HS-27A (cell line): ENCODE measurements at places on chromosomes 7 and 10.

DNA sequence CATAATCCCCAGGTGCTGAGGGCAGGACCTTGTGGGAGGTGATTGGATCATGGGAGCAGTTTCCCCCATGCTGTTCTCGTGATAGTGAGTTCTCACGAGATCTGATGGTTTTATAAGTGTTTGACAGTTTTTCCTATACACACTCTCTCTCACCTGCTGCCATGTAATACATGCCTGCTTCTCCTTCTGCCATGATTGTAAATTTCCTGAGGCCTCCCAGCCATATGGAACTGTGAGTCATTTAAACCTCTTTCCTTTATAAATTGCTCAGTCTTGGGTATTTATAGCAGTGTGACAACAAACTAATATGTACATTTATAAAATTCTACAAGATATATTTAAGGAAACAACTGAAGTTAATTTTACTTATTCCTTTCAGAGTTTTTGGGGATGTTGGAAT, 170.8 kb upstream of the BET1 start:
- no peak for DNase-seq

DNA sequence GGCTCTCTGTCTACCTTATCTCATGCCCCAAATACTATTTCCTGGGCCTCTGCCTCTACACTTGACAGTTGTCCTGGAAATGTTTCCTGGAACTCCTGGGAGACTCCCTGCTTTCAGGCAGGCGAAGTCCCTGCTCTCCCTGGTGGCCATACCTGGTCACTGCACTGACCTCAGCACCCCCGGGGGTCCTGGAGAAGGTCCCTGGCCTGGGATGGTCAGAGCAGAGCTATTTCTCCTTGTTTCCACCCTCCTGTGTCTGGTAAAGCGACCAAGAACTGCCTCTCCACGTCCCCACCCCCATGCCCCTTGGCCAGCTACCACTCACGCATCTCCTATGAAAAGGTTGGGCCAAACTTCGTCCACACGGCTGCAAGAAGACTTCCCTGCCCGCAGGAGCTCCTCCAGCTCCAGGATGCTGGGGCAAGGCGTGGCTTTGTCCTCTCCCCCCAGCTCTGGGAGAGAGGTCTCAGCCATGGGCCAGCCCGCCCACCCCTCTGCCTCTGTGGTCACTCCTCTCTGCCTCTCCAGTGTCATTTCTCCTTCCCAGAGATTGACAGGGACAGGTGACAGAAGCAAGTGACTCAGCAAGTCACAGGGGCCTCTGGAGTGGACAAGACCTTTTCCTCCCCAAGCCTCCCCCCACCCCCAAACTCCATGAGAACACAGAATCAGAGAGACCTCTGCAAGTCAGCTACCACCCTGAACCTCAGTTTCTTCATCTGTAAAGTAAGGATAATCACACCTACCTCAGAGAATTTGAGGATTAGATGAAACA, 2.6 kb upstream of the SAMD8 start:
- no peak for DNase-seq

DNA sequence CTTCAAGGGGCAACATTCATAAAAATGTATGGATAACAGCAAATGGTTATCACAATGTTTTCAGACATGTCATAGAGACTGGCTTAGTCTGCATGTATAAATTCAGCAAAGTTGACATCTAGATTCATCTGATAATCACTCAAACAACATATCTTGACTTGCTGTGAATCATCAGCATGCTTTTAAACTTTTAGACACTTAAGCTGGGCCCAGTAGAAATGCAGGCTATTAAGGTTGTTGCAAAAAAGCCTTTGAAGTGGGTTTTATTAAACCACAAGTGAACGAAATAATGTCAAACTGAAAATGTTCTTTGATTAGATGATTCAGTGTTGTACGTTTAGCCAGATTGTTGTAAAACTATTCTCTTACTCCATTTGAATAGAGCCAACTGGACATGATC, 759.6 kb downstream of the NXPH1 start:
- no peak for DNase-seq

GRCh38 chr10:43673471-43673870, 24.8 kb upstream of the ZNF32 start:
- DNase-seq, result no peak

DNA sequence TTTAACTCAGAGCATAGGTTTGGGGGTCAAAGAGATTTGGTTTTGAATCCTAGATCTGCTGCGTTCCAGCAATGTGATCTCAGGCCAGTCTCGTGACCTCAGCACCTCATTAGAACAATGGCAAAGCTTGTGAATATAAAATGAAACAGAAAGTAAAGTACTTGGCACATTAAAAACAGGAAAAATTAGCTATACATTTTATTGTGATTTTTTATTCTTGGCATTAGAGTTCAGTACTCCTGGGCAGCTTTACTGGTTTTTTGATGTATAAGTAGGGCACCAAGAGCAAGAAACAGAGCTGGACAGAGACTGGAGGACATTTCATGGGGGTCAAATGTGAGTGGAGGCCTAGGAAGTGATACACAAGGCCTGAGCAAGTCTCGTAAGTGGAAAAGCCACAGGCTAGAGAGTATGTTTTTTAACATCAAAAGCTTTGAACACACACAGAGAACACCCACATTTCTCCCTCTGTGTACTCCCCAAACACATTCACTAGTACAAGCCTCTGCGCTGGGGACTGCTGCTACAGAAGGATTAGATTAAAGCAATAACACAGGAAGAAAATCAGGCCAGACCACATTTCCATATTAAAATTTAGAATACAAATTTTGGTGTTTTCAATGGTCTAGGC, 157.2 kb upstream of the SLC25A13 start:
- no peak for DNase-seq

GRCh38 chr10:33547976-33548375, 213.5 kb upstream of the NRP1 start:
- no peak for DNase-seq

GRCh38 chr10:123402656-123403055, 248.5 kb downstream of the BUB3 start:
- no peak for DNase-seq

DNA sequence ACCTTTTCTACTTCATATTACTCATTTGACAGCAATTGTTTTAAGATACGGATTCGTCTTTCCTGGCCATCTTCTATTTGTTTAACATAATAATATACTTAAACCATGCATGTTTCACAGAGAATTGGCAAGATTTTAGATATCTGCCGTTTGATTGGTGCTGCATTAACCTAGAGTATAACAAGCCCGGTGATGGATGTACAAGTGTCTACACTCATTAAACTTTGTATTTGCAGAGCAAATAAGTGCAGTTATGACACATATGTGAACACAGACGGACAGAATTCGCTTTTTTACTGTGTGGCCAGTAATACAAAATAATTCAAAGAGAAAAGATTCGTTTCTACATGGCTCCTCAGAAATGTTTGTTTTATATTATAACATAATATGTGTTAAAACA, 116.1 kb downstream of the ARL4A start:
- no peak for DNase-seq

DNA sequence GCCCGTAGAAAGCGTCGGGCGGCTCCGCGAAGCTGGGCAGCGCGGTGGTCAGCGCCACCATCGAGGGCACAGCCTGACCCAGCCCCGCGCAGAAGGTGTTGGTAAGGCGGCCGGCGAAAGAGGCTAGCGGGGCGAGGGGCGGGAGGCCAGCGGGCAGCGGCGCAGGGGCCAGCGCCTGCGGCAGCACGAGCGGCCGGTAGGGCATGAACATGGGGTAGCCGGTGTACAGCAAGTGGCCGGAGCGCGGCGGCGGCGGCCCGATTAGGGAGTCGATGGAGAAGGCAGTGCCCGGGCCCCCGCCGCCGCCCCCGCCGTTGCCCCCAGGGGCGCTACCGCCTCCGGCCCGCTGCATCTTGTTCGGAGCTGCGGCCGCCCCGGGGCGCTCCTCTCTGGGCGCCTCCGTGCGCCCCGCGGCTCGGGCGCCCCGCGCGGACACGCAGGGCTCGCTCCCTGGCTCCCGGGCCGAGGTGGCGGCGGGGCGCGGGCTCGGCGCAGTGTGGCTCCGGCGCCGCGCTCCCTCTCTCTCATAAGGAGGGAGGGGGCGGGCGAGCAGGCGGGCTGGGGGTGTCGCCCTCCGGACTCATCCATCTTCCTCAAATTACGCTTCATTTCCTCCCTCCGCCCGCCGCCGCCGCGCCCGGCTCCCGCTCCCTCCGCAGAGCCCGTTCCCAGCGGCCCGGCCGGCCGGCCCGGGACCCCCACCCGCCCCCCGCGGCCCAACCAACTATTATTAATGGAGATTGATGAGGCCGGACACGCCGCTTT, at the start of gene GBX1:
TSS of gene GBX1 (minus strand) at position 498 of the 765 bp plus-strand sequence. CDS start at position 352, 146 bp downstream.
- DNase-seq, result no peak

DNA sequence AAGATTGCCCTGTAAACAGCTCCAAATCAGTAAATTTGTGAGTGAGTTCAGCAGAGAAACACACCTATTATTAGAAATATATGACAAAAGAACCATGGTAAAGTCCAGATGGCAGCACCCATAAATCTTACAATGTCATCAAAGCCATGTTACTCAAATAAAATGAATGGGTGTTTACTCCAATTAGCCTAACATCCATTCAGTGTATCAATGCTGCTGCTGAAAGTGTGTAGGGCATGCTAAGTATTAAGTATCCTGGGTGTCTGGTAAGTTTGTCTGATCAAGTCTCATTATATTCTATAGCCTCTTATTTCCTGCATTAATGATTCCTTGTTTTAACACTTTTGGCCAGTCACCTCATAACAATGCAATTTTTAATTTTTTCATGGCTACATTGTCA, 185.5 kb upstream of the STEAP4 start:
- DNase-seq, result no peak

GRCh38 chr10:10489805-10490571, 527.7 kb upstream of the CELF2 start:
- DNase-seq, result no peak

GRCh38 chr7:44988701-44989100, 9.9 kb upstream of the MYO1G start:
- no peak for DNase-seq

- DNase-seq, result no peak
Measured at GRCh38 chr7:23308754-23309153, 9.6 kb downstream of the MALSU1 start.

DNA sequence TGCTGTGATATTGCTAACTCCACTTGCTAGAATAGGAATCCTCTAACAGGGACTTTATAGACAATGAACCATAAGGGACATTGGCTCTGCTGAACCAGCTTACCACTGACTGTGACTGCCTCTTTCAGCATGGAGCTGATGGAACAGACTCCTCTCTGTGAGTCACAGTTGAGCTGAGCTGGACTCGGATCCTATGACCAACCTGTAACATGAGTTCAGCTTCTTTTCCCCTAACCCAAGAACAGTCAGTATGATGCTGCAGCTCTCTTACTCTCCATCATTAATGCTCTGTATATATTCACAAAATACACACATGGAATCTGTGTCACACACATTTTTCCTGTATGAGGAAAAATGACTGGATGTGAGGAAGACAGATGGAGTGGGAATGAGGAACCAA, 177.9 kb upstream of the BET1 start:
- DNase-seq, result no peak

DNA sequence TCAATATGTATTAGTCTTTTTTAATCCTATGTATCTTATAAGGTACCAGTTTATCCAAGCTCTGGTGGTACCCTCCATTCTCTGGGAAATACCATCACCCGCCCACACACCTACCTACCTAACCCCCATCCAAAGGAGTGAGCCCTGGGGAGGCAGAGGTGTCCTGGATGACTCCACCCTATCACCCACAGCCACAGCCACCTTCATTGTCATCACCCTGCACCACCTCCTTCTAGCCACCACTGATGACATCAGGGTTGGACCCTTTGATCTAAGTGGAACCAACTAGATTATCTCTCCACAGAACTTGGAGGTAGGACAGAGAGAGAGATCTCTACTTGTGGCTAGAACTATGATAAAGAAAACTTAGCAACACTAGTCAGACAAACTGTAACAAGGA, 259.4 kb downstream of the PARD3 start:
- DNase-seq, result no peak

DNA sequence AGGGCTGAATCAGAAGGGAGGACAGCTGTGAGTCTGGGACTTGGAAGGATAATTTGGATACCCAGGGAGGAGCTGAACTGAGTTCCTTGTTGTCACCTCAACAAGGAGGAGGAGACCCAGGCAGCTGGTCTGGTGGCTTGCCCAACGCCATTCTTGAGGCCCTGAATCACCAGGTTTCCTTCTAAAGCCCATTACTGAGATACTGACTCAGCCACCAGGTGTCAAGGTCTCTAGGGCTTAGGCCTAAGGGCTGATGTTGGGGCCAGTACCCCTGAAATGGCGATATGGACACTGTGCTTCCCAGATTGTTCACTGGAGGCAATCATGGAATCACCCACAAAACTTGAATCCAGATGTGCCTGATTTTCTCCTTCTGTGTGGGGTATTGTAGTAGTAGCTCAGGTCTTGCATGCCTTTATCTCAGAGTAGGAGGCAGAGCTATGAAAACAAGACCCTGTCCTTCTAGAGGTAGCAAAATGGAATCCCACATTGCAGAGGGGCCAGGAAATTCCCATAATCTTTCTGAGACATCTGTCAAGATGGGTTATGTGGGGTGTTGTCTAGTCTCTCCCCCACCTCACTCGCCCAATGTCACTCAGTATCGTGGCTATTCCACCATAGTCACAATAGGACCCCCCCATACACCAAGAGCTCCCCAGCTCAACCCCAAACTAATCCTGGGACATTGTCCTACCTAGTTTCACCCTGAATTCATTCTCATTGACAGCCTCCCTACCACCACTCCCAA, 1.8 kb upstream of the ATG9B start:
- DNase-seq, result no peak

DNA sequence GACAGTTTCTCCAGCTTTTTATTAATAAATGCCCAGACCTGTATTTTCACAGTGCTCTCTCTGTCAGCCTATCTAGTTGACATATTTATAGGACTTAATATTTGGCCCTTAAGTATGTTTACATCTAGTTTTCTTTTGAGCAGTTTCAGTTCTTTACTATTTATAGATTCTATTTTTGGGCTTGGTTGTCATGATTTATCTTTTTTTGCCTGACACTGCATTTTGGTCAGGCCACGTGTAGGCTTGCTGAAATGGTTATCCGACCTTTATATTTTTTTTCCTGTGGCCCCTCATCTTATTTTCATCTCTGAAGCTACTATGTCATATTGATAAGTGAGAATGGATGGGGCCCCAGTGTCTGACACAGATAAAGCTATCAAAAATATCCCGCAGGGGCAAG, 515.4 kb upstream of the FZD8 start:
- DNase-seq, result no peak

DNA sequence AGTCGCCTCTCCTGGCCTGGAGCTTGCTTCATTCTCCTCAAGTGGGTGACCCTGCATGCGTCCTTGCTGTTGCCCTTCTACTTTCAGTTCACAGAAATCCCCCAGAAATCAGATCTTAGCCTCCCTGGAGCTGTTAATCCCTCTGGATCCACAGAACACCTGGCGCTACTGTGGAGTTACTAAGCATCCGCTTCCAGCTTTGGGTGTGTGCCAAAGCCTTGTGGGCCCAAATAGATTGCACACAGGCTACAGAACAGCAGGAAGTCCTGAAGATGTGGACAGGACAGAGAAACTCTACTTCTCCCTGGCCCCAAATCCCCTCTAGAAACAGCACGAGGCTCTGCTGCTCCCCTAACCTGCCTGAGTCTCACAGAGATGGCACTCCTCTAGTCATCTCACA, 36.6 kb upstream of the PDLIM1 start:
- DNase-seq, result no peak
